ENCODE measurements at places on chromosomes 7 and 10.
A peak's percentile ranks its signal among the peaks of the same experiment; 100 is the strongest.

DNA sequence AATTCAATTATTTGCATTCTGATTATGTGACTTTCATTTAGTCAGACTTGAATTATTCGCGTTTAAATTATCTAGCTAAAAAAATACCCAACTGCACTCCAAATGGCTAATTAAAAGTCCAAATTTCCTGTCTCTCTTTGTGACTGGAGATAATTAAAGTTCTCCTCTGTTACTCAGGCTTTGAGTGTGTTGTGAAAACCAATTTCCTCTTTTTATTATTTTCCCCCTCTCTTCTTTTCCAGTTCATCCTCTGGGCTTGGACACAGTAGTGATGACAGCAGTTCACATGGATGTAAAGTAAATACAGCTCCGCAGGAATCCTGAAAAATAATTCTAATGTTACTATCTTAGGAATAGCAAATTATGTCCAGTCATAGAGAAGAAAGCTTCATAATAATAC is 80.6 kb downstream of the SNX10 start:
- no peak for DNase-seq

- no peak for DNase-seq
Observed at GRCh38 chr10:66804962-66805361, 120.9 kb upstream of the LRRTM3 start.

- DNase-seq, result no peak
Observed at GRCh38 chr7:10662982-10663884, 310.4 kb upstream of the PHF14 start.

DNA sequence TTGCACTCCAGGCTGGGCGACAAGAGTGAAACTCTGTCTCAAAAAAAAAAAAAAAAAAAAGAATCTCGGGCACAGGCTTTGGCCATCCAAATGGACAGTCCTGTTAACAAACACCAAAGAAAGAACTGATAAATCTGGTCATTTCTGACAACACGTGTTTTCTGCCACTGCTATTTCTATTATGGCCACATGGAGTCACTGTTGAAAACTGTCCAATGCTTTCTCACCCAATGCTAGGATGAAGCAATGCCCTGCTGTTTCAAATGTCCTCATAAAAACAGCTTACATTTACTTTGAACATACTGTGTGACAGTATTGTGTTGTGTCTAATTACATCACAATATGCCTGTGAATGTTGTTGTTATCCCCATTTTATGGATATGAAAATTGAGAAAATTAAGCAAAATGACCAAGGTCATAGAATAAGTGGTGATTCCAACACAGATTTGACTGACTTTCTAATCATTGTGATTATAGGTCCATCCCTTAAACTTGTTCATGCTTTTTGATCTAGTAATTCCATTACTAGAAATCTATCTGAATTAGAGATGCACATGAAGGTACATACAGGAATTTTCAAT is 19.9 kb upstream of the MAP3K8 start:
- peak; percentile 69 for DNase-seq

- DNase-seq, result peak; percentile 75
Observed at GRCh38 chr7:130896898-130897514, 163.0 kb upstream of the KLF14 start.

GRCh38 chr10:30736685-30737232 is 107.2 kb upstream of the LYZL2 start:
- peak; percentile 85 for DNase-seq

GRCh38 chr10:54131833-54132232 is 669.2 kb downstream of the PCDH15 start:
- no peak for DNase-seq

GRCh38 chr10:83983578-83984255 is 155.6 kb upstream of the GHITM start:
- peak; percentile 64 for DNase-seq

DNA sequence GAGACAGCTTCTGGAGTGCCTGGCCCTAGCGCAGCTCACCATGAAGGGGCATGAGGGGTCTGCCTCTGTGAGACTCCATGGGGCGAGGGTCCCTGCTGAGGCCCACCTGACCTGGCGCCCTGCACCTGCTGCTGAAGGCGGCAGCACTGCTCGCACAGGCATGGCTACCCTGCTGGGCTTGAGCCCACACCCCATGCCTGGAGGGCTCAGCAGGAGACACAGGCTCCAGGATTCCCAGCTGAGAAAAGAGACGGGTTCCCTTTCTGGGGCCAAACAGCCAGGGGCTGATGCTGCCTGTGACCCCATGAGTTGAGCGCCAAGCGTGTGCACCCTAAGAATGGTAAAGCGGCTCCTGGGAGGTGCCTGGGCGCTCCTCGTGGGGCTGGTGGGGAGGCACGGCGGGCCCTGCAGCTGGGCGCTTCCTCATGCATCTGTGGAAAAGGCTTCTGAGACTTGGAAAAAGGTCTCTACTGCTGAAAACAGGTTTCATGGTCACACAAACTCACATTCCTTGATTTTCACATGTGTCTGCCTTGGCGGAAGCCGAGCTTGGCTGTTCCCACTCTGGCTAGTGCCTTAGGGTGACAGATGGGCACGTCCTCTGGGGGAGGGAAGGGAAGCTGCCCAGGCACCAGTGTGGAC is 233.4 kb downstream of the ZMYND11 start:
- no peak for DNase-seq

DNA sequence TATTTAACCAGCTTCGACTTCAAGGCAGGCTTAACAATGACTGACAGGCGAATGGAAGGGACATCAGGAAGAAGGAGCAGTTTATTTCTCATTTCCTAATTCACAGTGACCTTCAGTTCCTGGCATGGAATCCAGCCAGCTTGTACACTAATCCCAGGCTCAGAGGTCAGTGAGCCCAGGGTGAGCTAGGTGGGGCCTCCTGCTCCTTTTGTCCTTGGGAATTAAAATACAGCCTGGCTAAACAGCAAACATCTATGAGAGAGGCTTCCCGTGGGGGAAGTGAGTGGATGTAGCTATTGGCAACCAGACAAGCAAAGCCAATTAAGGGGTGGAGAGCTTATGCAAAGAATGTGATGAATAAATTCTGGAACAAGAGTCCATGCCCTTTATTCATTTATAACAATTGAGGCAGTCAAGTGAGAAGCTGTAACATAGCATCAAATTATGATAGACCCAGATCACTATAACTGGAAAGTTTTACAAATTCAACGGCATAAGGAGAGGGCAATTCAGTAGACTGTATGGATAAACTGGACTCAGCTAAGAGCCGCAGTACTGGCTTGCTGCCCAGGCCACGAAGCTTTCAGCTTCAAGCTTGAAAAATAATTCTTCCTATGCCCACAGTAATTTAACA is 57.1 kb downstream of the STK17A start:
- peak; percentile 98 for DNase-seq

GRCh38 chr7:41052736-41053135 is 650.2 kb downstream of the INHBA start:
- no peak for DNase-seq

DNA sequence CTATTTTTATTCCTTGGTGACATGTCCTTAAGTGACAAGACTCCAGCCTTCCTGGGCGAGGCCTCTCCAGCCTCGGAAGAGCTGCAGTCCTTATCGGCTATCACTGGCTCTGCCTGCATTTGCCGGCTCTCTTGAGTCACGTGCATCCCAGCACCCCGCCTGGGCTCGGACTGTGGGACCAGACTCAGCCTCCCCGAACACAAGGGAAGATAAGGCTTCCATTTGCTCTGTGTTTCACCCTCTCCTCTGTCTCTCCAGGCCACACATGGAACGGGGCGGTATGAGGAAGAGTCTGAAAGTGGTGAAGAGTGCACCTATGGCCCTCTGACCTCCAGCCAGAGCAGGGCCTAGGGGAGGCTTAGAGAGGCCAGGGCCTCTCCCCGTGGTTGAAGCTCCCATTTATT is 4.7 kb downstream of the GDF2 start:
- DNase-seq, result no peak

- no peak for DNase-seq
Observed at GRCh38 chr7:105680505-105681187, 99.4 kb upstream of the EFCAB10 start.

GRCh38 chr10:31396376-31396775 is 77.4 kb downstream of the ZEB1 start:
- DNase-seq, result no peak

- no peak for DNase-seq
Observed at GRCh38 chr10:62735464-62736167, 68.9 kb upstream of the ADO start.
